Activated T-helper 1 cell treated with anti-CD3 and anti-CD28 coated beads, Interleukin-12 subunit alpha, Interleukin-12 subunit beta, Interleukin-2, Interleukin-4 antibody, amounts not matched to agents 30 ng/mL and 10 ng/mL and 1 ng/mL, durations not matched to agents 14 hours and 24 hours and 36 hours (primary cell): ENCODE measurements at places on chromosomes 6 and 20.

DNA sequence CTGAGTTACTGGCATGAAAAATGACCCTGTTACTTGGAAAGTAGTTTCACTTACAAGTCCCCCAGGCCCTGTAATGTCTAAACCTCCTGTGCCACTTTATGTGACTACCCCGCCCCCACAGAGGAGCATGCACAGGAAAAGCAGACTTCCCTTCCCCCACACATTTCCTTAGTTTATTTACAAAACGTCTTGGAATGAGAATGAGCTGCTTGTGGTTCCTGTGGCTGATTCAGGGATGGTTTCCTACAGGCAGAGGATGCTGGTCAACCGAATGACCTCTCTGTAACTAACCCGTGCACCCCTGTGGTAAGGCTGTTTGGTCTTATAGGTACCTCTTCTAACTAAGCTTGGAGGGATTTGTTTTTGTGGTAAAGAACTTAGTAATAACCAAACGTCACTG lies 28.5 kb downstream of the RSPO3 start:
- no peak overlapping the region for H3K27ac ChIP-seq
- no peak overlapping the region for H3K4me3 ChIP-seq
- H3K27me3 ChIP-seq: peaks cover 8% of the 10 kb centered on the region
- H3K4me1 ChIP-seq: peaks cover 5% of the 10 kb centered on the region
- no peak for DNase-seq

- peaks cover 28% of the 10 kb centered on the region for H3K4me1 ChIP-seq
- H3K27ac ChIP-seq: no peak overlapping the region
- no peak overlapping the region for H3K4me3 ChIP-seq
- peaks cover 13% of the 10 kb centered on the region for H3K27me3 ChIP-seq
- no peak for DNase-seq
- peaks cover 2% of the 10 kb centered on the region for H3K36me3 ChIP-seq
Observed at GRCh38 chr20:62606551-62607201, 35.6 kb upstream of the SLCO4A1 start.

- DNase-seq: no peak
- no peak overlapping the region for H3K4me3 ChIP-seq
- H3K4me1 ChIP-seq: peaks cover 6% of the 10 kb centered on the region
- H3K27ac ChIP-seq: no peak overlapping the region
- peaks cover 21% of the 10 kb centered on the region for H3K36me3 ChIP-seq
Observed at GRCh38 chr20:58331961-58332551, 22.5 kb downstream of the RAB22A start.

DNA sequence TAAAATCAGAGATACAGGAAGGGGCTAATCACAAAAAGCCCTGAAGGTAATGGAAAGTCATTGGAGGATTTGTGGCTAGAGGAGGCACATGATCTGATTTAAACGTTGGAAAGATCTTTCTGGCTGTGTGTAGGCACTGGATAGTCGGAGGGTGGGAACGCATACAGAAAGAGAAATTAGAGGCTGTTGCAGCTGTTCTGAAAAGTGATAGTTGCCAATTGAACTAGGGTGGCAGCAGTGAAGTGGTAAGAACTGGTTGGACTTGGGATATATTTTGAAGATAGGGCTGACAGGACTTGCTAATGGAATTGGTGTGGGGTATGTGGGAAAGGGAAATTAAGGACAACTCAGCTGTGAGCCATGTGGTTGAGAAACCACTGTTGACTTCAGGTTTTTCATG lies 223.6 kb downstream of the OGFRL1 start:
- H3K36me3 ChIP-seq: no peaks in the 10 kb centered on the region
- no peaks in the 10 kb centered on the region for H3K27me3 ChIP-seq
- no peak overlapping the region for H3K4me3 ChIP-seq
- no peak for DNase-seq
- H3K4me1 ChIP-seq: no peaks in the 10 kb centered on the region
- no peak overlapping the region for H3K27ac ChIP-seq

- DNase-seq: no peak
- no peak overlapping the region for H3K4me3 ChIP-seq
- H3K36me3 ChIP-seq: no peaks in the 10 kb centered on the region
- no peak overlapping the region for H3K27ac ChIP-seq
Observed at GRCh38 chr20:19552221-19553180, 205.6 kb upstream of the RIN2 start.
